Activated CD4-positive, alpha-beta memory T cell treated with anti-CD3 and anti-CD28 coated beads, Interleukin-2, amount 10 ng/mL, durations not matched to agents 7 days and 5 days (primary cell): ENCODE measurements at places on chromosomes 11 and 22. TPM values are rescaled to one million over a fixed set of nuclear protein-coding genes. Genes with fewer than 3 reads are reported as not detected.

Gene CYP2D6
- total RNA-seq = 2.4 TPM

Gene CNTF
- 2.4 TPM for total RNA-seq

Gene SLC22A25
- total RNA-seq = not detected

Gene SCN3B
- 0.03 TPM for total RNA-seq

Gene TRPT1
- total RNA-seq = 34.7 TPM

Gene TYR
- not detected for total RNA-seq

Gene TLCD5
- 1.4 TPM for total RNA-seq

Gene FGF4
- total RNA-seq = not detected

Gene SLC22A24
- total RNA-seq = not detected

Gene APOL3
- 121 TPM for total RNA-seq

Gene TRIM29
- not detected for total RNA-seq

Gene CRYBA4
- not detected for total RNA-seq

Gene OR56A5
- not detected for total RNA-seq

Gene HNRNPUL2
- 65.3 TPM for total RNA-seq

Gene NNMT
- not detected for total RNA-seq

Gene SEPTIN3
- total RNA-seq = 3.2 TPM

Gene ZBTB16
- total RNA-seq = 11.0 TPM

Gene SLC5A1
- total RNA-seq = not detected

Gene NAV2
- total RNA-seq = 0.53 TPM

Gene JHY
- 2.1 TPM for total RNA-seq

Gene IGLL1
- 2.2 TPM for total RNA-seq

Gene GGTLC3
- not detected for total RNA-seq

Gene B3GAT1
- total RNA-seq = 11.0 TPM

Gene ARHGAP8
- 0.78 TPM for total RNA-seq

Gene TUG1
- total RNA-seq = 72.5 TPM

Gene PATE2
- not detected for total RNA-seq

Gene HOATZ
- not detected for total RNA-seq

Gene PHF21A
- total RNA-seq = 52.6 TPM

Gene OR51E1
- total RNA-seq = not detected
